Naive thymus-derived CD8-positive, alpha-beta T cell (primary cell): ENCODE measurements at places on chromosomes 12 and 14. TPM values are rescaled to one million over a fixed set of nuclear protein-coding genes. Genes with fewer than 3 reads are reported as not detected.

- H3K4me3 ChIP-seq = no peak overlapping the region
- no peaks in the 10 kb centered on the region for H3K4me1 ChIP-seq
- H3K36me3 ChIP-seq = no peaks in the 10 kb centered on the region
- H3K27me3 ChIP-seq = peaks cover 2% of the 10 kb centered on the region
- no peak overlapping the region for H3K27ac ChIP-seq
Observed at GRCh38 chr14:22630486-22630885, 13.7 kb downstream of the OR6J1 start.

DNA sequence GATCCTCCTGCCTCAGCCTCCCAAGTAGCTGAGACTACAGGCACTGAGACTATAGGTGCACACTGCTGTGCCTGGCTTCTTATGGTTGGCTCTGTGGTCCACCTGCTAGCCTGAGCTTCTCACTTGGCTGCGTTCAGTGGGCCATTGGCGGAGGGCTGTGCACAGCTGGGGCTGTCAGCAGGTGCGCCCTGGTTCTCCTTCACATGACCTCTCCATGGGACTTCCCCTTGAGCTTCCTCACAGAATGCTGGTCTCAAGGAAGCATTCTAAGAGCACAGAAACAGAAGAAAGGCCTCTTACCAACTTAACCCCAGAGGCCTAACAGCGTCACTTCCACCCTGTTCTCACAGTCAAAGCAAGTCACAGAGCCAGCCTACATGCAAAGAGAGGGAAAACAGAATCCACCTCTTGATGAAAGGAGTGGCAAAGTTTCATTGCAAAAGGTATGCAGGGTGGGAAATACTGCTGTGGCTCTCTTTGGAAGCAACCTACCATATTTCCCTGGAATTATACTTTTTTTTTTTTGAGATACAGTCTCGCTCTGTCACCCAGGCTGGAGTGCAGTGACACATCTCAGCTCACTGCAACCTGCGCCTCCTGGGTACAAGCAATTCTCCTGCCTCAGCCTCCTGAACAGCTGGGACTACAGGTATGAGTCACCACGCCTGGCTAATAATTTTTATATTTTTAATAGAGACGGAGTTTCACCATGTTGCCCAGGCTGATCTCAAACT lies 9.3 kb downstream of the RILPL2 start:
- no peak for DNase-seq
- peak overlapping the region; percentile 76 for H3K27ac ChIP-seq
- no peaks in the 10 kb centered on the region for H3K27me3 ChIP-seq
- peaks cover 24% of the 10 kb centered on the region for H3K4me1 ChIP-seq
- no peak overlapping the region for H3K4me3 ChIP-seq

Gene CBLN3
- polyA plus RNA-seq = 0.23 TPM

DNA sequence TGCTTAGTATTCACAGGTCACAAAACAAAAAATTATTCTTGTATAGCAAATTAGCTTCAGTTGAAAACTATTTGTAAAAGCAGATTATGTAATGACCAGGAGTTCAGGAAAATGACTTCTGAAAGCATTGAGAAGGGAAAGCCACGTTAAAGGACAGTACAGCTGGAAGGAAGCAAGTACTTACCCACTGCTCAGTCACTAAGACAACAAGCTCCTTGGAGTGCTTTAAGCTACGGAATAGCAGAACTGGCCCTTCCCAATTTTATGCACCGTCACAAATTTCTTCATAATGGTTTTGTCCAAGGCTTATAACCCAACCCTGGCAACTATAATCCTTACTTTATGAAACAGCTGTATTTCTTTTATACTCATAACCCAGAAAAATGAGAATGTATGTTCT lies 13.0 kb upstream of the SNAPC1 start:
- DNase-seq = no peak
- peaks cover 29% of the 10 kb centered on the region for H3K4me1 ChIP-seq
- no peaks in the 10 kb centered on the region for H3K27me3 ChIP-seq
- H3K4me3 ChIP-seq = no peak overlapping the region
- H3K36me3 ChIP-seq = peaks cover 13% of the 10 kb centered on the region

GRCh38 chr14:45949479-45949878 lies 696.5 kb upstream of the MIS18BP1 start:
- no peaks in the 10 kb centered on the region for H3K36me3 ChIP-seq
- DNase-seq = no peak
- no peak overlapping the region for H3K4me3 ChIP-seq
- H3K27me3 ChIP-seq = no peaks in the 10 kb centered on the region

DNA sequence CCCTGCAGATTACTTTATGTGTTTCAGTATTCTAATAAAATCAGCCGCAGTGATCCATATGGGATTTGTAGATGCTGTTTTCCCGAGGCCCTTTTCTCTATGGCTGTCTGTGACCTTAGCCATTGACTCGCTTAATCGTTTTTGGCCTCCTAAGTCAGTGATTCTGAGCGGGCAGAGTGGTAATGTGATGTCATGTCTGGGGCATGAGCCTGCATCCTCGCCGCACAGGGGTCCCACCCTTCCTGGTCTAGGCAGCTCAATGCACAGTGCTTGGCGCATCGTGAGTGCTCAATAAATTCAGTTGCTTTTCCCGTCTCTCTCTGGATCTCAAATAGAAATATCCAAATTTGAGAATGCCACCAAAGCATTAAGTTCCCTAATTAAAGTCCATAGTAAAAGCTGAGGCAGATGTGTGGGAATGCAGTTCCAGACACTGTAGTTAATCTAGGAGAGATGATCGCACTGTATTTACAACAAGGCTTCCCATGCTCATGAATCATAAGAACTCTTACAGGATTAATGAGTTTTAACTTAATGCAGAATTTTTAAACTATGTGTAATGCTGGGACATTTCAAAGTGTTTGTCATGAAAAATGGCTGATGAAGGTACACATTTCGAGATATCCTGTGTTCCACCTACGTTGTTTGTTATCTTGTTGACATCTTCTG lies 29.3 kb downstream of the HMGA2 start:
- H3K4me3 ChIP-seq = no peak overlapping the region
- H3K27me3 ChIP-seq = no peaks in the 10 kb centered on the region
- no peak overlapping the region for H3K27ac ChIP-seq
- no peak for DNase-seq
- H3K36me3 ChIP-seq = no peaks in the 10 kb centered on the region
- no peaks in the 10 kb centered on the region for H3K4me1 ChIP-seq

Gene KRT82
- not detected for polyA plus RNA-seq

Gene CYP27B1
- polyA plus RNA-seq = not detected
